ENCODE measurements at places on chromosomes 6 and 20. TPM values are rescaled to one million over a fixed set of nuclear protein-coding genes. Genes with fewer than 3 reads are reported as not detected.

Gene KIAA1755
- total RNA-seq, result 7.3 TPM

DNA sequence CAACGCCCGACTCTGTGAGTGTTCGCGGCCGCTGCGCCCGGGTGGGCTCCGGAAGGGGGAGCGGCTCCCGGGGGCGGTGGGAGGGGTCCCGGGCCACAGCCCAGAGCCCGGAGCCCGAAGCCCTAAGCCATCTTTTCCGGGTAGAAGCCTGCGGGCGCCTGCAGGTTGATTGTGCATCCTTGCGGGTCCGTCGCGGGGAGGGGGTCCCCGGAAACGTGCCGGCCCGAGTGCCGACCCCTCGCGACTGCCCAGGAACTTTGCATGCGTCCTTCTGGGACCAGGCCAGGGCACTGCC, 413 bp downstream of the PTPRA start:
- DNase-seq, result no peak

Gene PBOV1
- not detected for total RNA-seq

GRCh38 chr20:32621071-32621890, 36.1 kb upstream of the NOL4L start:
- DNase-seq, result no peak

DNA sequence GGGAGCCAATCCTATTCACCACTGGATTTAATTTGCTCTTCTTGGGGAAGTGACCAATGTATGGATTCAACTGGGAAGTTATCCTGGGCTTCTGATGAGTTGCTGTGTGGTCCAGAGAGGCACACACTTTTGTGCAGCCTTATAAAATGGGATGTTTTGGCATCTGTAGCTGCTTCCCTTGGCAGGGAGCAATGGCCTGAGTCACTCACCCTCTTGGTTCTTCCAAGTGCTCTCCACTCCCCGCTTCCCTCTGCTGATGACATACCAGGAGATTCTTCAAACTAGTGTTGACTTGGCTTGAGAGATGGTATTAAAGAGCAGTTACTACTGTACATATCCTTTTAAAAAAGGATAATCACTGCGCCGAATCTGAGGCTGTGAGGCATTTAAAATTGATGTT, 105.8 kb downstream of the JARID2 start:
- DNase-seq, result no peak

DNA sequence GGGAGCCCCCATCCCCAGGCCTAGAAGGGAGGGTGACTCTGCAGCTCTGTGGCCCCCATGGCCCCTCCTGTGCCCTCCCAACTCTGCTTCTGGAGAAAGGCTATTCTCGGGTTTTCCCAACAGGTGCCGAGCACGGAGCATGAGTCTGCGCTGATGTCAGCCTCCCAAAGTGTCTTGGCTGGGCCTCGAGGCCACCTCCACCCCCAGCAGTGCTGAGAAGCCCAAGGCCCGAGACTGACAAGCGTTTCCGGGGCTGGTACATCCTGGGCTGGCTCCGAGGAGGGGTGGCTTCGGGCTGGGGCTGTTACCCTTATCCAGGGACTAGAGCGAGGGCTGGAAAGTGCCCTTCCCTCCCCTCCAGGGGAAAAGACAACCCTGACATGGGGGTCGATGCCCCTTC, 60.2 kb upstream of the GATA5 start:
- no peak for DNase-seq

Gene NKX2-4
- total RNA-seq, result not detected

DNA sequence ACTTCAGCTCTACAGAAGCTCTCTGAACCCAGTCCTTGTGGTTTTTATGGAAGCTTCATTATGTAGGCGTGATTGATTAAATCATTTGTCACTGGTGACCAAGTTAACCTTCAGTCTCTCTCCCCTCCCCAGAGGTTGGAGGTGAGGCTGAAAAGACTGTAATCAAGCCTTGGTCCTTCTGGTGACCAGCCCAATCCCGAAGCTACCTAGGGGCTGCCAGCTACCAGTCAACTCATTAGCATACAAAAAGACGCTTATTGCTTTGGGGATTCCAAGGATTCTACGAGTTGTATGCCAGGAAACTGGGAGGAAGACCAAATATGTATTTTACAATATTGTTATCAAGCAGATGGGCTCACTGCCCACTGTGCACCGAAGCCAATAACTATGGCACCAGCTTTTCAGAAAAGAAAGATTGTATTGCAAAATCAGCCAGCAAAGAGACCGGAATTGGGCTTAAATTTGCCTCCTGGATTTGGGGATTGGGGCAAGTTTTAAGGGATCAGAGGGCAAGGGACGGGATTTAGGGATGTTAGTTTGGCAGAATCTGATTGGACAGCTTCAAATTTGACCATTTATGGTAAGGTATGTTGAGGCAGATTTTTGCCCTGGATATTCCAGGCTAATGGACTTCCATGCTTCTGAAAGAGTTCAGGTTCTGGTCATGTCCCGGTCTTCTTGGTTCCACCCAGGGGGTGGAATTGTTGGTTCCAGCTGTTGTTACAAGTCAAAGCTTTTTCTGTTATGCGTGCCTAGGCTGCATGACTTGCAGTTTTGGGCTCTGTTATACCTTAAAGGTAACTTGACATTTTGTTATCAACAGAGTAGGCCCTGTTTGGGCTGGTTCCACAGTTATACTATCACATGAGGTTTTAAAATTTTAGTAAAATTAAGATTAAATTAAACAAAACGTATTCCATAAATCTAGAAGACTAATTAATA, 167.4 kb downstream of the COL9A1 start:
- DNase-seq, result no peak

DNA sequence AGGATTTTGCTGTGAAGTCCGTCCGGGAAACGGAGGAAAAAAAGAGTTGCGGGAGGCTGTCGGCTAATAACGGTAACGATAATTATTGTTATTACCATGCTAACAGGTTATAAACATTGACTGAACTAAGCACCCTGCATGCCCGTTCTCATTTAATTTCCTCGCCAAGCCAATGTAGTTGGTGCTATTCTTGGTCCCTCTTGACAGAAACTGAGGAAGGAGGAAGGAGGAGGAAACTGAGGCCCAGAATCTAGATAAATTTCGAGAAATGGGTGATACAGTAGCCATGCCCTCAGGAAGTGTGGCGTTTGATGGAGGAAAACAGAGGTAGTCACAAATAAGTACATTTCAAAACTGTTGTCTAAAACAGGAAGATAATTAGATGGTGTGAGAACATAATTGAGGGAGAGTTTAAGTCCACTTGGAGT, 474 bp downstream of the TPX2 start:
- DNase-seq, result no peak

DNA sequence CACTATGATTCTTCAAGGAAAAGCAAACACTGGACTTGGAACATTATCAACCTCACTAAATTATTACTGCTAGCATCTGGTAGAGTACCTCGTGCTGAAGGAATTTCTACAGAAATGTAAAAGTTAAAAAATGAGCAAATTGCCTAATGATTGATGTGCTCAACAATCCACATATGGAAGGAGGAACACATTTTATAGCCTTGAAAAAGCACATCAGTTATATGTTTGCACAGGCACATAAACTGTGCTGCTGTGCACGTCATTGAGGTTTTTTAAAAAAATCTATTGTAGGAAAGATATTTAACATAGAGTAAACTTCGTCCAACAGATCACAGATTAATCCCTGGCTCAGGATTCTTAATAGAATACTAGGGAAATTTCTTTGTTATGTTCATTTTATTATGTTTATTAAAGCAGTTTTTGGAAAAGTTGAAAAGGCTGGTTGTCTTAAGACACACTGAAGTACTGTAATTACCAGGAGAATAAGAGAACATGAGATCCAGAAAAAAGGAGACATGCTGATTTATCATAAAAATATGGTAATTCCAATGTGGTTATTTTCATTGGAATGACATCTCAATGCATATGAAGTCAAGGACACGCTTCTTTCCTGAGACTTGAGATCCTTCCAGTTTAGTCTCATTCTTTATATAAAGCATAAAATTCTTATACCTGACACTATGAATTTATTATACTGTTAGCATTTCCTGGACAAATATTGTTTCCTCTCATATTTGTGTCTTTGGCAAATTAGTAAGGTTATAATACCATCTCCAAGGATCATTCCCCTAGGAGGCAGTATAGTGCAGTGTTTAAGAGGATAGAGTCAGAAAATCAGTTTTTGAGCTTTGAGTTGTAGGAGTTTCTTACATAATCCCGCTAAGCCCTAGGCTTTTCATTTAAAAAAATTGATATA, 511.1 kb downstream of the TENT5A start:
- no peak for DNase-seq

DNA sequence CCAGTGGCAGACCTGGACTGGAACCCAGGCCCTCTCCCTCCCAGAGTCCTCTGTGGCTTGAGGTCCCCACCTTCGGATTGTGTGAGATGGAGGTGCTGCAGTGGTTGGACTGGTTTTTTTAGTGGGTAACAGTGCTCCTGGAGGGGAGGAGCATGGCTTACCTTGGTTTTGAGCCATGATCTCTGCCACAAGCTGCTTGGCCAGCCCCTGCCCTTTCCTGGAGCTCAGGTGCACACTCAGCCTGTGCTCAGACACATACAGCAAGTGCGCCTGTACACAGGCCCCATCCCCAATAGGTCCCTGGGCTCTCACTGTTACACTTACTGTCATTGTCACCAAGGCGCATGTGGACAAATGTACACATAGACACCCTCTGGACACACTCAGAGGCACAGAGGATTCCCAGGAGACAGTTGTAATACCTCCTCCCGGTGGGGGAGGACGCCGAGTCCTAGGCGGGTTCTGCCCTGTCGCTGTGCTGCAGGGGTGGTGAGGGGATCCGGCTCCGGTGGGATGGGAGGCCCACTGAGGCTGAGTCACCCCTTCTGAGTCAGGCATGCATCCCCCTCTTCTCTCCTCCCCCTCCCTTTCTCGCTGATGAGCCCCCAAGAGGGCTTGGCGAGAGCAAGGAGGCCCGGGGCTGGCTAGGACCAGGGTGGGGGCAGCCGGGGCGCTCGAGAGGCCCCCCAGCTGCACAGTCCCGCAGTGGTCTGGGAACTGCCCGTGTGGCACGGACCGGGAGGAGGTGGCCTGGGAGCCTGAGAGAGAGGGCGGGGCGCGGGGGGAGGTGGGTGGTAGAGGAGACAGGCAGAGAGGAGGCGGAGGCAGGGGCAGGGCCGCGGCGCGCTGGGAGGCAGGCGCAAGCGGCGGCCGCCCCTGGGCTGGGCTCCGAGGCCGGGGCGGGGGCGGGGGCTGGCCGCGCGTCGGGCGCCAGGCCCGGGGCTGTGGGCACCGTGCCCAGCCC, 522 bp upstream of the EPB41L1 start:
- no peak for DNase-seq

- no peak for DNase-seq
These were observed 168.7 kb downstream of the PAX1 start for GRCh38 chr20:21874127-21874526.

DNA sequence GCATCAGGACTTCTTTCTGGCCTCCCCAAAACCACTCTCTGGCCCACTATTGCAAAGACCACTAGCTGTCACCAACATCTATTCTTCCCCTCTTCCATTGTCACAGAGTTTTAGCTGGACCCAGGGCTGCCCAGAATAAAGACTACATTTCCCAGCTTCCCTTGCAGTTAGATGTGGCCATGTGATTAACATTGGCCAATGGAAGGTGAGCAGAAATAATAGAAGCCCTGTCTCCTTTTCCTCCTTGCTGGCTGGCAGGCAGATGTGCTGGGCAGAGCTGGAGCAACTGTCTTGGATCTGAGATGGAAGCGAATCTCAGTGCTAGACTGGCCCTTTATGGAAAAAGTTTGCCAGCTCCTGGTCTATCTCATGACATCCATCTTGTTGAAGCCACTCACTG, 97.0 kb downstream of the KCNB1 start:
- no peak for DNase-seq

DNA sequence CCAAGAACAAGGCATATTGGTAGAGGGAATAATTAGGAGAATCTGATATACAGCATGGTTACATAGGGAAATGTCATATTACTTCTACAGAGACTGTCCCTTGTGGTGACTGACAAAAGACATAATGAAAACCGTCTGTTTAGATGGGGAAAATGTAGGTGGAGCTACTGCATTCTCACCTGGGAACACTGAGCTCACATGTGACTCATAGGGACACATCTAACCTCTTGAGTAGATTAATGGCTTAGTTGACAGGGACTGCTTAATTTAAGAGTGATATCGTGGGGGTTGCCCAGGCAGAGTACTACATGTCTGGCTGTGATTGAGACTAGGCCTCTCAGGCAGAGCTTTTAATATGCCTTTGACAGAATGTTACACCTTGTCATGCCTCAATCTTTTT, 235.3 kb upstream of the ZFP64 start:
- no peak for DNase-seq

DNA sequence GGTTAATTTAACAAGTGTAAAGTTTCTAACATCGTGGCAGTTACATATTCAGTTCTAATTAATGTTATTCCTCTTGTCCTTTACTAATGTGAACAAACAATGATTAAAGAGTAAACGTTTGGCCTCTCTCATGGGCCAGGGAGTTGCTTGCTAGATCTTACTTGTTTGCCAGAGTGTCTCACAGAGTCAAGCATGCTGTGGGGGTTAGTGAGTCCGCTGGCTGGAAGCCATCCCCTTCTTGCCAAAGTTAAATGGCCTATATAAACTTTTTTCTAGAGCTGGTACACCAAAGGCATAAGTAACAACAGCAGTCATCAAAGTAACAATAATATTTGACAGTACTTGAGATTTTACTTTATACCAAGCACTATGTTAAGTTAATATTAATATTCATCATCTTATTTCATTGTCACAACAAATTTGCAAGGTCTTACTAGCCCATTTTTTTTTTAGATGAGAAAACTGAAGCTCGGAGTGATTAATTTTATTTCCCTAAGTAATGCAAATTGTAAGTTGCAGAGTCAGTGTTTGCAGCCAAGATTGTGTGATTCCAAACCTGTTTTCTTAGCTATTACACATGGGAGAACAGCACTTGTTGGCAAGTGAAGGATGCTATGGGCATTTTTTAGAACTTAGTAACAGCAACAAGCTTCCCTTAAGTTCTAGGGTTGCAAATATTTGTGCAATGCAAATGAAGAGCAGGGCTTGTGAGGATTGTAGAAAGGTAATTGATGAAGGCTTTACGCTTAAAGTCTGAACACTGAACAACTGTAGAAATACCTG, 224.5 kb downstream of the RFPL4B start:
- no peak for DNase-seq

DNA sequence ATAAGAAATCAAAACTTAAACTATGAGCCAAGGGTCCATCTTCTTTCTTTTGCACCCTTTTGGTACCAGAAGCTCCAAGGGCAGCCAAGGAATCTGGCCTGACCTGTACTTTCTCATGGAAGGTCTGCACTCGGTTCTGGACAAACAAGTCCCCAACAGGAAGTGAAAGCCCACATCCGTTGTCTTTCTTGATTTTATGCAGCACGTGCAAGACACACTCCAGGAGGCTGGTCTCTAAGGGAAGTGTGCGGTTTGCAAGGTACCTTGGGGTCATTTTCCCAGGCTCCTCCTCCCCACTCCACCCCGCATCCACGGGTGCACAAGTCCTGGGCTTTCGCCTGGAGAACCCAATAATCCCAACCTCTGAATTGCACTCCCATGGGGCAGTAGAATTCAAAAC, 101.9 kb downstream of the NFATC2 start:
- DNase-seq, result no peak

GRCh38 chr6:90911642-90912041, 324.8 kb upstream of the MAP3K7 start:
- no peak for DNase-seq

- DNase-seq, result no peak
These were observed 454.7 kb downstream of the TFAP2B start for GRCh38 chr6:51273228-51273961.

Gene RSPO3
- total RNA-seq, result 123 TPM

Gene HLA-DQA2
- total RNA-seq, result 0.40 TPM

Gene SEMG1
- total RNA-seq, result not detected

Gene SOX18
- total RNA-seq, result 5.6 TPM

Gene ADGB
- total RNA-seq, result not detected

Gene CDH26
- 0.80 TPM for total RNA-seq

- DNase-seq, result no peak
These were observed 31.7 kb downstream of the STX7 start for GRCh38 chr6:132481189-132481588.

GRCh38 chr6:15462256-15462655, 200.6 kb downstream of the DTNBP1 start:
- no peak for DNase-seq
